Caki2 (cell line): ENCODE measurements at places on chromosomes 11 and 22. TPM values are rescaled to one million over a fixed set of nuclear protein-coding genes. Genes with fewer than 3 reads are reported as not detected.

The FAM83F gene
- total RNA-seq: not detected in 2 replicates

The MUC5AC gene
- total RNA-seq: not detected in 2 replicates

The PLCB3 gene
- 16.5 and 18.6 TPM in 2 replicates for total RNA-seq

DNA sequence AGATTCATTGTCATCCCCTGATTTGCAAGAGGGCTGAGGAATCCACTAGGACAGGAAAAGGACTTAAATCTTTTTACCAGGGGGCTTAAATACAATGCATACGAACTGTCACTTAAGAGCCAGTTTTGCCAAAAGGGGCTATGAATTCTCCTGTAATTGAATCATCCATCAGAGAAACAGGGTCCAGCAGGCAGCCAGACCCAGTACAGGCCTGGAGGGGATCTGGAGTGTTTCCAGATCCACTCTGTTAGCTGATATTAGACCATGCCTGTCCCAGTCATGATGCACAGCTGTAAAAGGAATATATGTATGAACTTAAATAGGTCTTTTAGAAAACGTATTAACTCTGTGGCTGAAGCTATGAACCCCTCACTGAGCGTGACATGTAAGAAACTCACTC is 53.8 kb upstream of the PRSS23 start:
- no peak for DNase-seq

GRCh38 chr22:20166703-20167102 is 15.8 kb upstream of the CCDC188 start:
- DNase-seq: no peak
